Suprapubic skin (tissue), 4 donors: ENCODE measurements at places on chromosomes 7 and 10.

GRCh38 chr7:26633557-26633956, 230.8 kb downstream of the SKAP2 start:
- no peak for DNase-seq

GRCh38 chr7:30705596-30705995, 23.3 kb upstream of the CRHR2 start:
- no peak for DNase-seq

GRCh38 chr10:79430936-79431335, 14.5 kb downstream of the ZCCHC24 start:
- DNase-seq: no peak

GRCh38 chr10:63206576-63206975, 73.4 kb downstream of the NRBF2 start:
- DNase-seq: no peak

GRCh38 chr7:96361116-96361857, 39.4 kb upstream of the SLC25A13 start:
- no peak for DNase-seq

DNA sequence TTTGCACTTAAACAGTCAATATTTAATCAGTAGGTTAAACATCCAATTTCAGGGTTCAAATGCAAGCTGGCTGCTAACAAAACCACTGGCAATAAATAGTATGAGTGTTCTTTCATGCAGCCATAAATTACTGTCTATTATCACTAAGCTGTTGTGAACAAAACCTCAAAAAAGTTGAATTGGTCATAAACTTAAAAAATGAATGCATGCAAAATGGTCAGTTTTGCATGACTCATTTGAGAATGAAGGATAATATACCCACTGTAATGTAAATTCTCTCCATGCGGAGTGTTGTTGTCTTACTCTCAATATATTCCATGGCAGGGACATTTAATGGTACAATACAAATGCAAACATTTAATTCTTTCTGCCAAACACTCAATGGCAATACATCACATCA, 226.4 kb downstream of the MAGI2 start:
- no peak for DNase-seq

GRCh38 chr7:19620470-19620869, 88.4 kb downstream of the POLR1F start:
- no peak for DNase-seq

DNA sequence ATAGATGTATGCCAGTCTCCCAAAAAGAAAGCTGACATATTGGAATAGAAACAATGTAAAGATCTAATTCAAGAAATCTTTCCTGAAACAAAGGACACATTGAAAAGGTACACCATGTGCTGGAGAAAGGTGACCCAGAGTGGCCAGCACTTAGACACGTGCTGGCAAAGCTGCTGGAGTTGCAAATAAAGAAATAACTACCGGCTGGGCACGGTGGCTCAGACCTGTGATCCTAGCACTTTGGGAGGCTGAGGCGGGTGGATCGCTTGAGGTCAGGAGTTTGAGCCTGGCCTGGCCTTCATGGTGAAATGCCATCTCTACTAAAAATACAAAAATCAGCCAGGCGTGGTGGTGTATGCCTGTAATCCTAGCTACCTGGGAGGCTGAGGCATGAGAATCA, 35.9 kb downstream of the PKD1L1 start:
- DNase-seq: no peak

GRCh38 chr10:62727934-62728333, 76.6 kb upstream of the ADO start:
- no peak for DNase-seq

DNA sequence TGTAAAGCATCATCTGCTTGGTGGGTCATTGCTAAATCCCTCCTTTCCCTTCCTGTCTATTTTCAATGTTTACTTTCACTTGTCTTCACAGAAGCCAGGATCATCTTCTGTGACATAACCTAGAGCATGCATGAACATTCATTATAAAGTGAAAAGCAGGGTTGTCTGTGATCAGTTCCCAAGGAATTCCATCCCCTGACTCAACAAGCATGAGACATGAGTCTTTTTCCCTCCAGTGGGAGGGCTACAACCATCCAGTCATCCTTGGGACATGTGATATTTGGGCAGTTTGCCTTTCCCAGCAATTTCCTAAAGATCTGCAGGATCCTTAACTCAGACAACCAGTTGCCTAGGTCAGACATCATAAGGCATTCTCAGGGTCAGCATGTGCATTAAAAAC, 166.3 kb upstream of the TMEM196 start:
- DNase-seq: no peak

DNA sequence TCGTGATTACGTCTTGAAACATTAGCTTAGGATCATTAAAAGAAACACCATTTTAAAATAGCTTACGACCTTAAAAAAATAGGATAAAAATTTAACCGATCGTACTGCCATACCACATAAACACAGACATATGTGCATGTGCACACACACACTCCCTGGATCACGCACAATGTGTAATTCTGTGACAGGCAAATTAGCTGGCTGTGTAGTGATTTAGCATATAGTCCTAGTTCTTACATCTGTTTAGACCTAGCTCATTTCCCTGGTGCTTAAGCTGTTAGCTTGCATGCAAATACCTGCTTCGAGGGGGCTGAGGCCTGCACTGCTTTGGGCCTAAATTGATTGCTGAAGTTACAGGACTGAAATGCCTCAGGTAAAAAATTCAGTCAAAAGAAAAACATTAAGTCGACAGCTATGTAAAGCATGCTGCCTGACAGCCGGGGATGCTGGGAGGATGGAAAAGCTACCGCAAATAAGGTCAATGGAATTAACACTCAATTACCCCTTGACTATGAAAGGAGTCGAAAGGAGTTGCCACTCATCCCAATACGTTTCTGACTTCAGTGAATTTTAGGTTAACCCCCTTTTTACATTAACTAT, 267.1 kb upstream of the FZD8 start:
- DNase-seq: no peak

DNA sequence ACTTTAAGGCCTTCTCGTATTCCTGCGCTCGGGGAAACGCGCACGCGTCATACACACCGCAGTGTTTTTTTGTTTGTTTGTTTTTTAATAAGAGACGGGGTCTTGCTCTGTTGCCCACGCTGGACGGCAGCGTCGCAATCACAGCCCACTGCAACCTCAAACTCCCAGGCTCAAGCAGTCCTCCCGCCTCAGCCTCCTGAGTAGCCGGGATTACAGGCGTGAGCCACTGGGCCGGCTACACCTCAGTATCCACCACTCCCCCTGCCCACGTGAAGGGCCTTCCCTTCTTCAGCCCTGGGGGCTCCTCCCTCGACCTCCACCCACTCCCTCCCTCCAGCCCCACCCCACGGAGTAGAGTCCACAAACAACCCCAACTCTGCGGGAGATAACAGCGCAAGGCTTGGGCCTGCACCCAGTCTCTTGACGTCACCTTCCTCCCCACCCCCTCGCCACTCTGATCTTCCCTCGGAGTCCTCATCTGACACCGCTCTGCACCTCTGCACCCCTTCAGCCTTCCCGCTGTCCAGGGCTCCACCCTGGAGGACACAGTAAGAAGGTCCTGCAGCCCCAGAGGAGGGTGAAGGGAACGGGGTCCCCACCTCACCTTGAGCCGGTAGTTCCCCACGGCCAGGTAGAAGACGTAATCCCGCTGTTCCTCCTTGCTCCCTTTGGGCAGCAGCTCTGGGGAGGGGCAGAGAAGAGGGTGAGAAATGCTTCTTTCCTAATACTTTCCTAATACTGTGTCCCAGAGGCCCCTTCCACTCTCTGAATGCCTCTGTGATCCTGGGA, 2.8 kb upstream of the CLDN15 start:
- DNase-seq: no peak

GRCh38 chr7:66138994-66139752, 24.5 kb downstream of the CRCP start:
- DNase-seq: no peak

DNA sequence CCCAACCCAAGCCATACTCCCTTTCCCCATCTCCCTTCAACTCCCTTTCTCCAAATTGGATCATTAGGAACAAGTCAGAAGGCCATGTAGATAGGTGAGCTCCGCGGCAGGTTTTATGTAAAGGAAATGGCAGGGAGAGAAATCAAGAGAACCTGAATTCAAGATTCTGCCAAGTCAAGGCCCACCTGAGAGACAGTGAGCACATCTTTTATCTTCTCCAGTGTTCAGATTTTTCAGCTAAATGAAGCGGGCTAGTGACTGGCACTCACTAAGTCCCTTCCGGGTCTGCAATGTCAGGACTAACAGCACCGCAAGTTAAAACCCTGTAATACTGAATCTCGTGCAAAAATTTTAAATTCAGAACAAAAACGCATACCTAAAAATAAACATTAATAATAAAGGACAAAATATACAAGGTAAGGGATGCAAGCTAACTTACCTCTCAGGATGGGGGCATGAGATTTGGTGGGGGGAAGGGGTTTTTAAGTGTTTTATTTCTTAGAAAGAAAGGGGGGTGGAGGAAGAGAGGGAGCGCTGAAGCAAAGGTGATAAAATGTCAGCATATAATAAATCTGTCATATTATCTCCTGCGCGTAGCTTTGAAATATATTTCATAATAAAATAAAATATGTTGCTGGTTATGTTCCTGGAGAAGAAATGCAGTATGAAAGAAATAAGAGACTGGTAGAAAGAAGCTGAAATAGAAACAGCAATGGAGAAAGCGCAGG, 17.6 kb downstream of the TCAF1 start:
- DNase-seq: no peak

GRCh38 chr10:19290770-19291169, 242.2 kb downstream of the MALRD1 start:
- no peak for DNase-seq

DNA sequence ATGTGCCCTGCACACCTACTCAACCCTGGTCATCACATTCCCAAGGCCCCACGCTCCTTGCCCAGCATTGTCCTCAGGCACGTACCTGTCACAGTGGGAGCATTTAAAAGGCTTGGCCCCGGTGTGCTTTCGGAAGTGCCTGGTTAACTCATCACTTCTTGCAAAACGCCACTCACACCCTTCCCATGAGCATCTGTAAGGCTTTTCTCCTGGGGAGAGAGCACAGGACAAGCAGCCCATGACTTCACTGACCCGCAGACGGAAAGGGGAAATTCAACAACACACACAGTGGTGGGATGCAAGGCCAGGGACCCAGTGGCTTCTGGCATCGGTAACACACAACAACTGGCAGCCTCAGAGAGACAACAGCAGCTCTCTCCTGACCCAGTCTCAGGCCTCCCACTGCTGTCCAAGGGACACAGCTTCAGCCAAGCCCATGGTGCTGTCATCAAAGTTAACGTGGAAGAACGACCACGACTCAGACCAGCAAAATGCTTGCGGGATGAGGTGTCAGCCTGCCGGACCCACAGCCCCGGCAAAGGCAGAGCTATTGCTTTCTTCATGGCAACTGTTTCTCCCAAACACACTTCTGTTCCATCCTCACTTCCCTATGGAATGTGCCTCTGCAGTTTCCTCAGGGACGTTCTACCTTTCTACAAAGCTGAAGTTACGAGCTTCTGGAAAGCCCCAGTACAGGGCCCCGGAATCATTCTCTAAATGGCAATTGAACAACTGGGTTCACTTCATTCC, 4.8 kb downstream of the KLF6 start:
- no peak for DNase-seq

- DNase-seq: no peak
Observed at GRCh38 chr10:13690281-13690825, 103.6 kb downstream of the PRPF18 start.

DNA sequence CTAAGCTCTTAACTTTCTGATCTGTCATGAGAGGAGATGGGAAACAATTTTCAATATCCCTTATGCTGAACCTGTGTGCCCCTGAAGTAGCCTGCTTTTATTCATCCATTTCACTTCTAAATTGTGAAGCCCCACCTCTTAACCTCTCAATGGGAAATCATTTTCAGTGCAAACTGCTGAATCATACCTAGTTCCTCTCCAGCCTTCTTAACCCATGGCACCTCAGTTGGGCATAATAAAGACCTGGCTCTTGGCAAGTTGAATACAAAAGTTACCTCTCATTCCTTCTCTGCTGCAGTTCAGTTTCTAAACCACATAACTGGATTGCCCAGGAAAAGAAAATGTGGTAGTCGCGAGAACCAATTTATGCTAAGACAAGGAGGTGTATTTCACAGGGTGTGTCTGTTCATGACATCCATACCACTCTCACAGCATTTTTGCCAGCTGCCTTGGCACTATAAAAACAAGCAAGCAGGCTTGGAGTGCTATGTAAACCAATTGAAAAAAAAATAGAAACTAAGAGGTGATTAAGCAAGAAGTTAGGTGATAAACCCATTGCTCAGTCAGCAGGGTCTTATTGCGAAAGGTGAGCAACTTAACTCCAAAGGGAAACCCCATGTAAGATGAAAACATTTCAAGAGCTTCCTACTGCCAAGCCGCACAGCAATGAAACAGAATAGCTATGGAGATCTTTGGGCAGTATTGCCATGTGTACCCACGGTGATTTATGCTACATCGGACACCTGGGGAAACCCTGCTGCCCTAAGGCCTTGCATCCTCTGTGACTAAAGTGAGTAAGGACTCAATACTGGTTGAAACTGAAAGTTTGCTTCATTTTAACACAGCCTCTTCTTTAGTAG, 57.0 kb upstream of the DKK1 start:
- no peak for DNase-seq

DNA sequence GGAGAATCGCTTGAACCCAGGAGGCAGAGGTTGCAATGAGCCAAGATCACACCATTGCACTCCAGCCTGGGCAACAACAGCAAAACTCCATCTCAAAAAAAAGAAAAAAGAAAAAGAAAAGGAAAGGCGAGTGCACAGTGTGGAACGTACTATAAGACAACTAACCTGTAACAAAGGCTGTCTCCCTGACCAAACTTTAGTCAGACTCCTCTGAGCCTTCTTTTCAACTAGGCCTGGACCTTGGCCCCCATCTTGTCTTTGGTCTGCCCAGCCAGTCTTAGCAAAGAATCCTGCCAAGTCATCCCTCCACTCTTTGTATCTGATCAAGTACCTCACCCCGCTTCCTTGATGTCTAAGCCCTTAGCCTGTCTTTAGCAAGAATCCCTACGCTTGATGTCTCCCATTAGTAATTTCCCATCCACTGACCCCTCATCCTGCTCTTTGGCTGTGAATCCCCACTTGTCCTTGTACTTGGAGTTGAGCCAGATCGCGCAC, 68.9 kb upstream of the KDM7A start:
- no peak for DNase-seq

GRCh38 chr7:131336956-131337355, 9.3 kb downstream of the MKLN1 start:
- DNase-seq: no peak

DNA sequence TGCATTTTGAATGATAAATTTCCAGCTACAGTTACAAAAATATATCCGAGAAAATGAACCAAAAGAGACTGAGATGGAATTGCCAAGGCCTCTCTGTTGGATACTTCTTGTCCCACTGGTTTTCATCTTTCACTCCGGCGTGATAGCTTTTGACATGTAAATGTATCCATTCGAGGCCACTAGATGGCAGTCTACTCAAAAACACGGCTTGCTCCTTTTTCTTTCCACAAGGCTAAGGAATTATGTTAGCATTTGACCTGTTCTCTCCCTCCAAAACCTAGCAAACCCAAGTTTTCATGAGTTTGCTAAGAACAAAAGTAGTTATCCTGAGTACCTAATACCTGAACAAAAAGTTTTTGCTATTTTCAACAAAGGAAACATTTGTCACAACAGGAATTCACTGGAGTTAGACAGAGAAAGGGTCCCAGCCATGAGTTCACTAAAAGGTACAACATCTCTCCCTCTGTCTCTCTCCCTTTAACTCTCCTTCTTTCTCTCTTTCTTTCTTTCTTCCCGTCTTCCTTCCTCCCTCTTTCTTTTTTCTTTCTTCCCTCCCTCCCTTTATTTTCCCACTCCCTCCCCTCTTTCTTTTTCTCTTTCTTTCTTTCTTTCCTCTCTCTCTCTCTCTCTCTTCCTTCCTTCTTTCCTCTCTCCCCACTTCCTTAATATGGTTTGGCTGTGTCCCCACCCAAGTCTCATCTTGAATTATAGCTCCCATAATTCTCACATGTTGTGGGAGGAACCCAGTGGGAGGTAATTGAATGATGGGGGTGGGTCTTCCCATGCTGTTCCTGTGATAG, 207.9 kb upstream of the MYO3A start:
- no peak for DNase-seq
